AG10803 (cell line): ENCODE measurements at places on chromosomes 16 and 17.

GRCh38 chr16:3662601-3663000 is 8.1 kb downstream of the DNASE1 start:
- DNase-seq = no peak

DNA sequence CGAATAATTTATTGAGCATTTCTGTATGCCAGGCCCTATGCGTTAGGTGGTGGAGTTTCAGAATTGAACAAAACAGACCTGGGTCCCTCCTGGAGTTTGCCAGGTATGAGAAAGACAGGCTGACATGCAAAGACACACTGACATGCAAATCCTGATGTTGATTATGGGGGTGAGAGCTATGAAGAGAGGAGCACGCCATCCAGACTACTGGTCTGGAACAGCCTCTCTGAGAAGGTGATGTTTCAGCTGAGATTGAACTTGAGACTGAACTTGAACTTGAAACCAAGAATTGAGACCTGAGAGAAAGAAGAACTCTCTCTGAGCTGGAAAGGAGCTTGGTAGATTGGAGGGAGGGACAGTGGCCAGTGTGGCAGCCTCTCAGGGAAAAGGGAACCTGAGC is 14.2 kb upstream of the CACNG4 start:
- DNase-seq = no peak

- DNase-seq = peak; percentile 80
Observed at GRCh38 chr16:17389384-17389783, 81.4 kb downstream of the XYLT1 start.

GRCh38 chr16:85704011-85704410 is 15.3 kb upstream of the GINS2 start:
- no peak for DNase-seq

GRCh38 chr16:67399218-67399733 is 6.0 kb upstream of the TPPP3 start:
- DNase-seq = no peak

- no peak for DNase-seq
Observed at GRCh38 chr17:80491478-80492342, 15.3 kb upstream of the NPTX1 start.

DNA sequence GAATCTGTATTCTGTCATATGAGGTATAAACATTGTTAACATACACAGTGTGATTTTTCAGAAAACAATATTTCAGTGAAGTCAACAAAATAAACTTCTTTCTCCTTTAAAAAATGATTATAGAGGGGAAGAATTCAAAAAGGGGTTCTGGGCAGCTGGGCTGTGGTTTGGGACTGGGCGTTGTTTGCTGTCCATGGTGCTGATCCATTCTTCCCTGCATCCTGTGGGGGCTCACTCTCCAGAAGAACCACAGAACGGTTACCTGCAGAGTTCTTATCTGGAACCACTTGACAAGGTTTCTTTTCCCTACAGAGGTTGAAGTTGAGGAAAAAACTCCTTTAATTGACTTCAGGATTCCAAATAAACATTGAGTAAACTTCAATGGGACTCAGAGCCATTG is 1091.0 kb downstream of the CDH8 start:
- no peak for DNase-seq

DNA sequence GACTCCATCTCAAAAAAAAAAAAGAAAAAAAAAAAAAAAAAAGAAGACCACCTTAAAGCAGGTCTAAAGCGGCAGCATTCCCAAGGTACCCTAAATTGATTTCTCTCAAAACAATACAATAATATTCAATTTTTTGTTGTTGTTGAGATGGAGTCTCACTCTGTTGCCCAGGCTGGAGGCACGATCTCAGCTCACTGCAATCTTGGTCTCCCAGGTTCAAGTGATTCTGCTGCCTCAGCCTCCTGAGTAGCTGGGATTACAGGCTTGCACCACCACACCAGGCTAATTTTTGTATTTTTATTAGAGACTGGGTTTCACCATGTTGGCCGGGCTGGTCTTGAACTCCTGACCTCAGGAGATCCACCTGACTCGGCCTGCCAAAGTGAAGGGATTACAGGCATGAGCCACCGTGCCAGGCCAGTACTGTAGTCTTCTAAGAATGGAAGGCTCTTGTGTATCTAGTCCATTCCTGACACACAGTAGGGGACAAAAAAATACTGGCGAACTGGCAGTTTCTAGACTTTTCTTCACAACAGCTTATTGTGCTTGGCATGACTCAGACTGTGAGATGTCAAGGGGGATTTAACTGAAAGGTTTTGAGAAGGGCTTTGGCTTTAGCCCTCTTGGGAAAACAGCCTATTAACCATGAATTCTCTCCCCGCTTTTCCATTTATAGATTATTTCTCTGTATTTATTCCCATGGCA is 17.3 kb downstream of the CDR2 start:
- DNase-seq = no peak

DNA sequence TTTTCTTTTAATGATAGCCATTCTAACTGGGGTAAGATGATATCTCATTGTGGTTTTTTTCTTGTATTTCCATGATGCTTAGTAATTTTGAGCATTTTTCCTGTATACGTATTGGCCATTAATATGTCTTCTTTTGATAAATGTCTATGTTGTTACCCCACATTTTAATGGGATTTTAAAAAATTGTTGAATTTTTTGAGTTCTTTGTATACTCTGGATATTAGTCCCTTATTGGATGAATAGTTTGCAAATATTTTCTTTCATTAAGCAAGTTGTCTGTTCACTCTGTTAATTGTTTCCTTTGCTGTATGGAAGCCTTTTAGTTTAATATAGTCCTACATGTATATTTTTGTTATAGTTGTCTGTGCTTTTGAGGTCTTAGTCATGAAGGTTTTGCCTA is 79.8 kb downstream of the BCAS3 start:
- no peak for DNase-seq

GRCh38 chr17:34249061-34249460 is 6.0 kb upstream of the CCL2 start:
- DNase-seq = no peak

GRCh38 chr16:17304491-17305119 is 166.2 kb downstream of the XYLT1 start:
- DNase-seq = peak; percentile 62

DNA sequence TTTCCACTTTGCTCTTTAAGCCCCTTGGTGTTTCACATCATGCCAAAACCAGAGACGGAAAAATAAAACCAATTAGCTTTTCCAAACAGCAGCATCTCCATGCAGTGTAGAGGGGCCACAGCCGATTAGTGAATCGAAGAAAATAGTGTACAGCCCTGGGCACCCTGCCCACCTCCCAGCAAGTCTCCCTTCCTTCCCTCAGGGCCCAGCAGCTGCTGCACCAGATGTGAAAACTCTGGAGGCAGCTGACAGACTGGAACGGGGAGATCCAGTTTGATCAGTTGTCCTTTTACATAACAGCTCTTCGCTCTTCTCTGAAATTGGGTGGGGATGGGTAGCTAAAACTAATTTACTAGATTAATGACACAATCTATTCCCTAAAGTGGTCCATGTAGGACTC is 19.3 kb downstream of the TMEM11 start:
- DNase-seq = peak; percentile 80

- DNase-seq = no peak
Observed at GRCh38 chr16:67661101-67661761, 471 bp downstream of the PARD6A start.

- no peak for DNase-seq
Observed at GRCh38 chr17:17897442-17897841, 60.7 kb upstream of the SREBF1 start.

DNA sequence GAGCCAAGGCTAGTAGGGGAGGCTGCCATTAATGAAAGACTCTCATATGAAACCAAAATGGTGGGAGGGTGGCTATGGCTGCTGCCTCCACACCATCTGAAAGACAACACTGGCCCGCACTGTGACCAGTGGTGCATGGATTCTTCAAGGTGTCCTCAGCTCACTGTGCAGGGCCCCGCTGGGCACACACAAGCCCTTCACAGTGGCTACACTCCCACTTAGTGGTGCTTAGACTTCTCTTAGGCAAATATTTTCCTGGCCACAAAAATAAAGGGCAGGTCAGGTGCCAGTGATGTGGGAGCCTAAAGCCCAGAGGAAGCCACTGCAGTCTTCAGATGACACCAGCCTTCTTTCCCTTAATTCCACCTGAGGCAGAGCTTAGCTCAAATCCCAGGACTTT is 38.1 kb upstream of the IRX3 start:
- DNase-seq = no peak

DNA sequence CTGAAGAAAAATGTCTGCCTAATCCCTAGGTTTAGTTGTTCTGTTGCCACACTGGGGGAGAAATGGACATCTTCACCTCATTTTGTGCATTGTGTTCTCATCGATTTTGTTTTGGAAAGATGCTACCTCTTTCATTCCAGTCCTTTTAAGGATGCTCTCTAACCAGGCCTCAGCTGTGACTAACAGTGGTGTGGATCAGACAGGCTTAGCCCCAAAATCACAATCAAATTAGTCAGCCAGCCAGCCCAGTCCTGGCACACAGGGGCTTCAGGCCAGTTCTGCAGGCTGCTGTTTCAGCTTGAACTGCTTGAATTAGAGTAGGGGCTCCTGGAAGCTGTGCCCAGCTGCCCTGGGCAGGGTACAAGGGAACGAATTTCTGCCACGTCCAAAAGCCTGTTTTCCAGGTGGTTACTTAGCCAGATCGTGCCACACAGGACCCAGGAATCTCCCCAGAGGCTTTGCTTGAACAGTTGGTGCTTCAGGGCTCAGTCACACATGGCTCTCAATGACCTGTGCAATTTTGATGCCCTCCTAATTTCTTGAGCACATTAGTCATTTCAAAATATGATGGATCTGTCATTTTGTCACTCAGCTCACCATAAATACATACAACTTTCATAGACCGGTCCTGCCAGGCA is 60.7 kb downstream of the CLEC16A start:
- DNase-seq = peak; percentile 75

DNA sequence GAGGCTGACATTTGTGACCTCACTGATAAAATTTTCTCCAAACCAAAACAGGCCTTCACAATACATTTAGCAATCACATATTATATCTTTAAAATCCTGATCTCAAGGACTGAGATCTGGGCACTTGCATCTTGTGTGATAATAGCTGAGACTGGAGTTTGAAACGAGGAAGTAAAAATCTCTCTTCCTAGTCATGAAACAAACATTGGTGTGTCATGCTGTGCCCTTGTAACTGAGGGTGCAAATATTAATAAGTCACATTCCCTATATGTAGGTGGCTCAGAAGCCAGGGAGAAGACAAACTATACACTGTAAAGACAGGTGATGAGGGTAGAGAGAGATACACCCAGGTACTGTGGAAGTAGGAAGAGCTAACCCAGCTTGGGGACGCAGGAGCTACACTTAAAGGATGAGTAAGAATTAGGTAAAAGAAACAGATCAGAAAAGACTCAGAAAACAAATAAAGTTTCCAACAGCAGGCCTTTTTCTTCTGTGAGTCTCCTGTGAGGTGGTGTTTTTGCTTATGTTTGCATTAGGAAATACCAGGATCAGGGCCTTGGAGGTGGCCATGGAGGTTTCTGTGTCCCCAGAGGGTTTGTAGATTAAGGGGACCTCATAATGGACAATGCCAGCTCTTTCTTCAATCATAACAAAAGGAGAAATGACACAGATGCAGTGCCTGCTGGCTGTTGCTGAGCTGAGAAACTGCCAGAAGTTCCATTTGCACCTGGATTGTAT is 335.7 kb downstream of the GRIN2A start:
- DNase-seq = no peak

DNA sequence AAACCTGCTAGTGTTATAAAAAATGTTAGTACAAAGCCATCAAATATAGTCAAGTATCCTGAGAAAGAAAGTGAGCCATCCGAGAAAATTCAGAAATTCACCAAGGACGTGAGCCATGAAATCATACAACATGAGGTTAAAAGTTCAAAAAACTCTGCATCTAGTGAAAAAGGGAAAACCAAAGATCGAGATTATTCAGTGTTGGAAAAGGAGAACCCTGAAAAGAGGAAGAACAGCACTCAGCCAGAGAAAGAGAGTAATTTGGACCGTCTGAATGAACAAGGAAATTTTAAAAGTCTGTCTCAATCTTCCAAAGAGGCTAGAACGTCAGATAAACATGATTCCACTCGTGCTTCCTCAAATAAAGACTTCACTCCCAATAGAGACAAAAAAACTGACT is 31.7 kb downstream of the RBBP6 start:
- no peak for DNase-seq

DNA sequence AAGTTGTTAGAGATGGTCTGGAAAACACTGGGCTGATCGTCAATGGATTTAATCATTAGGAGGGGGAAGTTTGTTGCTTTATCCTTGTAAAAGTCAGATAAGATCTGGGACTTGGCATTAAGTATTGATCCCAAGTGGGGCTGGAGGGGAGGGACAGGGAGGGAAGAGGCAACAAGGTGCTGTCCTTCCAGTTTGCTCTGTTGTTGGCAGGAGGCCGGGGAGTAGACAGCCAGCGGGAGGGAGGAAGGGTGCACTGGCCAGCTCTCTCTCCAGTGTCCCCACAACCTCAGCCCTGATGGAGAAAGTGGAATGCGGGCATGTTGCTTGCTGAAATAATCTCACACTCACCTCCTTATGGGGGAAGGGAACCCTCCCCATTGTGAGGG is 210.2 kb downstream of the CCDC182 start:
- no peak for DNase-seq

DNA sequence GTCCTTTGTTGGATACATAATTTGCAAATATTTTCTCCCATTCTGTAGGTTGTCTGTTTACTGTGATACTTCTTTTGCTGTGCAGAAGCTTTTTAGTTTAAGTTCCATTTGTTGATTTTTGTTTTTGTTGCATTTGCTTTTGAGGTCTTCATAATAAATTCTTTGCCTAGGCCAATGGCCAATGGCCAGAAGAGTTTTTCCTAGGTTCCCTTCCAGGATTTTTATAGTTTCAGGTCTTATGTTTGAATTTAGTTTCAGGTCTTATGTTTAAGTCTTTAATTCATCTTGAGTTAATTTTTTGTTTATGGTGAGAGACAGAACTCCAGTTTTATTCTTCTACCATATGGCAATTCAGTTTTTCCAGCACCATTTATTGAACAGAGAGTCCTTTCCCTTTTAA is 90.1 kb upstream of the GOT2 start:
- DNase-seq = no peak

DNA sequence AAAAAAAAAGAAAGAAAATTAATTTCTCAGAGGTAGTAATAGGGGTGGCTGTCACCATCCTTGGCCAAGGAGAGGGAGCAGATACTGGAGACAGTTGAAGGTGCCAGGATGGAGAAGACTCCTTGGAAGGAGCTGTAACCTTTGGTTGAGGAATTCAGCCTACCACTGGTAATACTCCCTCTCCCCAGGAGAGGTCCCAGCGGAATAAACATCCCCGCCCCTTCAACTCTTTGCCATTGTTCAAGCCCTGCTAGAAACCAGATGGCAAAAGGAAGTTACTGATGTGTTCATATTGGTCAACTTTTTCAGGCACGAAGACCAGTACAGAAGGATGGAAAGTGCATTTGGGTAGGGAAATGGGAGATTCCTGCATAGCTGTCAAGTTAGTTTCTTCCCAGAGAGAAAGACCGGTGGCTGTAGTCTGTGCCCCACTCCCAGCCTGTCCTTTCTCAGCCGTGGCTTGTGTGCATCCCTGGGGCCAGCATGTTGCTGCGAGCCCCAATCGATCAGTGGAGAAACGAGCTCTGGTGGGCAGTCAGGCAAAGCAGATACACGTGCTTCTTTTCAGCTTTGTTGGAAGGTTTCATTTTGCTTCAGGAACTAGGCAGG is 612.1 kb downstream of the MAF start:
- DNase-seq = no peak
